WTC11 (cell line): ENCODE measurements at places on chromosomes 11 and 22. TPM values are rescaled to one million over a fixed set of nuclear protein-coding genes. Genes with fewer than 3 reads are reported as not detected.
A peak's percentile ranks its signal among the peaks of the same experiment; 100 is the strongest.

DNA sequence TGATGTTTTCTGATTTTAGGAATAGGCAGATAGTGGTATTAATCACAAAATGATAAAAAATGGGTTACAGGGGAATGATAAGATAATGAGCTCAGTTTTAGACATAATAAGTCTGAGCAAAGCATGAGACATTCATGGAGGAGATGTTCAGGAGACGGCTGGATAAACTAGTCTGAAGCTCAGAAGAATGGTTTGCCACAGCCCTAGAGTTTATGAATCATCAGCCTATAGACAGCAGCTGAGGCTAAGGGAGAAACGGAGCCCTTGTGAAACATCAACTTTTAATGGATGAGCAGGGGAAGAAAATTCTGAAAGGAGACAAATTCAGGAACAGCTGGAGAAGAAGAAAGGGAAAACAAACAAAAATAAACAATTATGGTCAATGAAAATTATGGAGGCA lies 87.2 kb downstream of the RELT start:
- no peak for DNase-seq

DNA sequence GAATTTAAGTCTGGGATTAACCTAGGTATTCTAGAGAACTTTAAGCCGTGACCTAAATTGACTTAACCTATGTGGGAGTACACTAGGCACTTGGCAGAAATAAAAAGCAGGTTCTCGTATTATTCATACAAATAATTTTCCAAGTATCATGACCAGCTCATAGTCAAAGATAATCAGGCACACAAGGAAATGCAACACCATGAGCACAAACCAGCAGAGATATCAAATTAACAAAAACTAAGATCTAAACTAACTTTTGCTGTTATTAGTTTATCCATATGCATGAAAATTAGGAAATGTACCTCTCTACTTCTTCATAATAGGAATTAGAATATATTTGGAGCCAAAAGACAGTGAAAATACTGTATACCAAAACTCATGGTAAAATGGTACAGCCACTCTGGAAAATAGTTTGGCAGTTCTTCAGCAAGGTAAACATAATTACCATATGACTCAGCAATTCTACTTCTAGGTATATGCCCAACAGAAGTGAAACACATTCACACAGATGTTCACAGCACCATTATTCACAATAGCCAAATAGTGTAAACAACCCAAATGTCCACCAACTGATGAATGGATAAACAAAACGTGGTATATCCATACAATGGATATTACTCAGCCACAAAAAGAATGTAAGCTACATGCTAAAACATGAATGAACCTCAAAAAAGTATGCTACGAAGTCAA lies 154.1 kb downstream of the ENTHD1 start:
- DNase-seq: no peak

DNA sequence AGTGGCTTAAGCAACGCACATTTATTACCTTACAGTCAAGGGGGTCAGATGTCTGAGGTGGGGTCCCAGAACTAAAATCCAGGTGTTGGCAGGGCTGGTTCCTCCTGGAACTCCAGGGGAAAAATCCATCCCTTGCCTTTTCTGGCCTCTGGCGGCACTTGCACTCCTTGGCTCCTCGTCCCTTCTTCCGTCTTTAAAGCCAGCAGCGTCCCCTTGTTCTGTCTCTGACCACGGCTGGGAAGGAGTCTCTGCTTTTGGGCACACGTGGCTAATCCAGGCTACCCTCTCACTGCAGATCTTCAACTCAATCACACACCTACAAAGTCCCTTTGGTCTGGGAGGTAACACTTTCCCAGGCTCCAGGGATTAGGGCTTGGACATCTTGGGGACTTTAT lies 73.5 kb upstream of the WNT7B start:
- DNase-seq: peak; percentile 1

DNA sequence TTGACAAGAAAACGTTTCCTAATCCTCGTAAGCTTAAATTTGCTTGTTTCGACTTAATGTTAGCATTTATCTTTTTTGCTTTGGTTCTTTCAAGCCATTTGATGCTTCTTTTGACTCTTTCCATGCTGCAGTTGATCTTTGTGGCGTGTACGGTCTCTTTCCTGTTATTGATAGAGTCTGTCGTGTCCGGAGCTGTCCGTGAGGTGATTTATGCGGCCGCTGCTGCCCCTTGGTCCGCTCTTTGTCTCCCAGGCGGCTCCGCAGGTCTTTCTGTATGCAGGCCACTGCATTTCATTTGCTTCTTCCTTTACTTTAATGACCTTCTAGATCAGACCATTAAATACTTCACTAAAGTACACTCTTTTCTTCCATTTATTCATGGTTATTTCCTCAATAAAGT lies 50.3 kb downstream of the TBC1D22A start:
- no peak for DNase-seq

- DNase-seq: no peak
These were observed 36.3 kb upstream of the SHISAL1 start for GRCh38 chr22:44348971-44349560.

Gene SGSM1
- total RNA-seq: 4.1 to 6.5 TPM (median 6.5 TPM) in 3 replicates

DNA sequence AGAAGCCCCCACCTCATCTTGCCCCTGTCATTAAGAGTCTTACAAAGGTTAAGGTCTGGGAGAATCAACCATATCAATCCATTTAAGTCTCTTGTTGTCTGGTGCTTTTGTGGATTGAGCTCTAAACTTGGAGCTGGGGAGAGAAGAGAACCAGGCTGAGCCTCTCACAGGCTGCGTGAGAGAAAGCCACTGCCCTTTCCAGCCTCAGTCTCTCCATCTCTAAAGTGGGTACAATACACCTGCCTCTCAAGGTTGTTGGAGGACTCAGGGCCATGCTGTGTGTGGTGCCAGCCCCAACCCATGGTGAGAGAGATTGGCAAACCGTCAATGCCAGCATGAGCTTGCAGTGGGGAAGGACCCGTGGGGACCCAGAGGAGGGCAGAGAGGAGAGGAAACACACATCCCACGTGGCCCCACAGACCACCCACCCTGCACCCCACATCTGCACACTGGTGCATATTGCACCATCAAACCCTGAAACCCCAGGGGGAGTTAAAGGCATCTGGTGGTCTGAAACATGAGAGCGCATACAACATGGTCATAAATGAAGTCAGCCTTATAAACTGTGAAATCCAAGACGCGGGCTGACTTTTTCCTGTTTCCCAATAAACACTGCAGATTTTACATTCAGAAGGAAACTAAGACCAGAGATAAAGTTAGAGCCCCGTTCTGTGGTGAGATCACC lies 27.5 kb upstream of the FBLN1 start:
- no peak for DNase-seq

Gene C11orf65
- total RNA-seq: 0.83 to 1.1 TPM (median 0.85 TPM) in 3 replicates

- no peak for DNase-seq
These were observed 68.9 kb upstream of the KCNQ1OT1 start for GRCh38 chr11:2768471-2769408.

GRCh38 chr11:77101043-77101537 lies 1.6 kb upstream of the OMP start:
- DNase-seq: peak; percentile 47

DNA sequence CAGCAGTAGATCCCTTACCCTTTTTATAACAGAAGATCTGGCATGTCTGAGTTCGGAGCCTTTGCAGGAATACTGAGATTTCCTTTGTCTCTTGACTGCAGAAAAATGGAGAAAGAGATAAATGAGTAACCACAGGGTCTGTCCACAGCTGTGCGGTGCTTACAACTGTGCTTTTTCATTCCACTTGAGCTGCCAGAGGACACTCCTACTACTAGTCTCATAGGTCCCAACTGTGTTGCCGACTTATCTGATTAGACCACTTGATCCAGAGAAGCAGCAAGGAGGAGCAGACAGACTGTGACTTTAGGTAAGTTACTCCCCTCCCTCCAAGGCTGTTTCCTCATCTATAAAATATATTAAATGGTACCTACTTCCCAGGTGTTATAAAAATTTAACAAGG lies 17.5 kb downstream of the FAM227A start:
- DNase-seq: no peak

- DNase-seq: no peak
These were observed 4.1 kb downstream of the C11orf52 start for GRCh38 chr11:111922803-111923202.

- no peak for DNase-seq
These were observed 233.5 kb downstream of the DSCAML1 start for GRCh38 chr11:117563556-117563955.

Gene NOX4
- 0.78 to 1.5 TPM (median 1.1 TPM) in 3 replicates for total RNA-seq

DNA sequence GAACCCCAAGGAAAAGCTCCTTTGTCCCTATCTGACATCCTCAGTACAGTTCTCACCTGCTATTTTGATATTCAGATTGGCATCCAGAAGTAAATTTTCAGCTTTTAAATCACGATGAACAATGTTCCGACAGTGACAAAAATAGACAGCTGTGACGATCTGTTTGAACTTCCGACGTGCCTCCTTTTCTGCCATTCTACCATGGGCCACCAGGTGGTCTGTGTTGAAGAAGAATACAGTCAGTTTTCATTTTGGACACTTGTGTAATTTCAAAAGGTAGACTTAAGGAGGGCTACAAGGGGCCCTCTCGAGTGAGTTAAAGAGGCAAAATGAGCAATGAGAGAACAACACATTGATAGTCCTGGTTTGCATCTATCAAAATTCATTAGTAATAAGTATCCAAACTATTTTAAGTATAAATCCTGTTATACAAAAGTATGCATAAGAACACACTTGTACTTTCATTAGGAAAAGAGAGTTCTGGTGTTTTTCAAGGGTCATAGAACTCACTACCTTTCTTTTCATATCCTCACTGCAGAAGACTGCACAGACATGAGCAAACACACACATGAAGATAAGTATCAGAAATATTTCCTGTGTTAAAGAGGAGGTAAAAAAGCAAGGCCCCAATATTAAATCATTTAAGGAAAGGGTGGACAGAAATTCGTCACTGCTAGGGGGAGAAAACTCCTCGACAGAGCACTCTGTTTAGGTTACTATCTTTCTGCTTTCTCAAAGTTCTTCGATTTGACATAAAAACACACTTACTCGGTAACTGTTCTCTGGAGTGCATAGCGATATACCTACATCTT lies 89.9 kb upstream of the APOA1 start:
- no peak for DNase-seq

- no peak for DNase-seq
These were observed 59.5 kb downstream of the TTC17 start for GRCh38 chr11:43418197-43418596.

DNA sequence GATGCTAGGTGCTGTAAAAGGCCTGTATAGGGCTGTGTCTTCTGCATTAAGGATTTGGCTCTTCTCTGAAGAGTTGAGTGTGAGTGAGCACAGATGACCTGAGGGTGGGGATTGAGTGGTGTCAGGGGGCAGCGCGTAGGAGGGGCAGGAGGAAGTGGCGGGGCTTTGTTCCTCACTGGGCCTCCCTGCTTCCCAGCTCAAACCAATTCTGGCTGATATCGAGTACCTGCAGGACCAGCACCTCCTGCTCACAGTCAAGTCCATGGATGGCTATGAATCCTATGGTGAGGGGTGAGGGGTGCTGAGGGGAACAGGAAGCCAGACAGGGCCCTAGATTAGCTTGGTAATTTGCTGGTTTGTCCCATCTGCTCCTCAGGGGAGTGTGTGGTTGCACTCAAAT lies 9.1 kb downstream of the PHOX2A start:
- no peak for DNase-seq
